ENCODE measurements at places on chromosomes 2 and 18. TPM values are rescaled to one million over a fixed set of nuclear protein-coding genes. Genes with fewer than 3 reads are reported as not detected.

GAREM2 gene
- total RNA-seq: 4.9 TPM

SERPINB10 gene
- not detected for total RNA-seq

ZNF521 gene
- 17.6 TPM for total RNA-seq

DNA sequence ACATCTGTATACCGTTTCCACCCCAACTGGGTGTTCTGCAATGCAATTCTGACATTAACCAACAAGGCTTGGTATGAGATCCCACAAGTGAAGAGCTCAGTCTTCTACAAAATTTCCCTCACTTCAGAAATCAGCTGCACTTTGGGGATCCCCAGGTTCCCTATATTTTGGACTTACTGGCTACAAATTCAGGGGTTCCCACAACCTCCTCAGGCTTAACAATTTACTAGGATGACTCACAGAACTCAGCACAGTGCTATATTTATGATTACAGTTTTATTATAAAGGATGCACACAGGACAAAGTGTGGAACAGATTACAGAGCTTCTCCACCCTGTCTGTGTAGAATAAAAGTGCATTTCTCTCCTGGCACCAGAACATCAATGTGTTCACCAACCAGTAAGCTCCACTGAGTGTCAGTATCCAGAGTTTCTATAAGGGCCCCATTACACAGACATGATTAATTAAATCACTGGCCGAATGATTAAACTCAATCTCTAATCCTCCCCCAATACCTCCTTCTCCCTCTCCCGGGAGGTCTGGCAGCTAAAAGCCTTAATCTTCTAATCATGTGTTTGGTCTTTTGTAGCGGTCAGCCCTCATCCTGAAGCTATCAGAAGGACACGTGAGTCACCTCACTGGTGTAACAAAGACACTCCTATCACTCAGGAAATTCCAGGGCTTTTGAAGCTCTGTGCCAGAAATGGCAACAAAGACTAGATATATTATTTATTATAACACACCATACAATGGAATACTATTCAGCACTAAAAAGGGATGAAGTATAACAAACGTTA is 84.6 kb downstream of the SLC66A3 start:
- peaks cover 9% of the 10 kb centered on the region for H3K36me3 ChIP-seq
- no peak for DNase-seq
- no peaks in the 10 kb centered on the region for H3K27me3 ChIP-seq
- no peak overlapping the region for H3K27ac ChIP-seq

DNA sequence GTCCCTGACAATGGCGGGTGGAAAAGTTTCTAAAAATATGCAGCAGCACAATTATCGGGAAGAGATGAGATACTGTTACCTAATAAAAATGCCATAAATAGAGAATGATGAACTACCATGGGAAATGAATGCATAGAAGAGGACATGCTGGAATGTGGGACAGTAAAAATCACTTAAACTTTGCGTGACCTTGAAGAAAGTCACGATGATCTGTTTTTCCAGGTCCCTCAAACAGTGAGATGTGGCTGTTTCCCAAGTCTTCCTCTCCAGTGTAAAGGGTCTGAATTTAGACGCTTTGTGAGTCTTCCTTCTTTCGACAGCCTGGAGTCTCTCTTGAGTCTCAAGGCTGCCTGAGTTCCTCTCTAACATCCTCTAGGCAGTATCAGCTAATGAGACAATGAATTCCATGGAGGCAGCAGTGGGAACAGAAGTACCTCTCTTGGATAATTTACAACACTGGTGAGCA is 1.4 kb downstream of the CLUL1 start:
- H3K27me3 ChIP-seq: no peaks in the 10 kb centered on the region
- no peak overlapping the region for H3K4me3 ChIP-seq

DNA sequence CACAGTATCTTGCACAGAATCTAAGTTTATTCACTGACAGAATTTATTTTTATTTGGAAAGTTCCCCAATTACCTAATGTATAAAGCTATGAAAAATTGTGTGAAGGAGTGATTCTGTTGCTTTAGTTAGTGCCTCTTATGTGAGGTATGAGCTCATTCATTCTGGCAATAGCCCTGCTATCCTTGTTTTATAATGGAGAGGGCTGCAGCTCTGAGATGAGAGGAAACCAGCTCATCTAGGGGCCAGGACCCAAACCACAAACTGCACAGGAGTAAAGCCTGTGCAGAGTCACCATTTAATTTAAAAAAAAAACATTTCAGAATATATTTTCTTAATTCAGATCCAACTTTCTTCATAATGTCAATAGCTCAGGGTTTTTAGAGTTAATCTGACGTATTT is 383.0 kb downstream of the TMEM182 start:
- H3K4me1 ChIP-seq: no peaks in the 10 kb centered on the region
- H3K27ac ChIP-seq: no peak overlapping the region
- H3K36me3 ChIP-seq: no peaks in the 10 kb centered on the region
- no peaks in the 10 kb centered on the region for H3K27me3 ChIP-seq

DNA sequence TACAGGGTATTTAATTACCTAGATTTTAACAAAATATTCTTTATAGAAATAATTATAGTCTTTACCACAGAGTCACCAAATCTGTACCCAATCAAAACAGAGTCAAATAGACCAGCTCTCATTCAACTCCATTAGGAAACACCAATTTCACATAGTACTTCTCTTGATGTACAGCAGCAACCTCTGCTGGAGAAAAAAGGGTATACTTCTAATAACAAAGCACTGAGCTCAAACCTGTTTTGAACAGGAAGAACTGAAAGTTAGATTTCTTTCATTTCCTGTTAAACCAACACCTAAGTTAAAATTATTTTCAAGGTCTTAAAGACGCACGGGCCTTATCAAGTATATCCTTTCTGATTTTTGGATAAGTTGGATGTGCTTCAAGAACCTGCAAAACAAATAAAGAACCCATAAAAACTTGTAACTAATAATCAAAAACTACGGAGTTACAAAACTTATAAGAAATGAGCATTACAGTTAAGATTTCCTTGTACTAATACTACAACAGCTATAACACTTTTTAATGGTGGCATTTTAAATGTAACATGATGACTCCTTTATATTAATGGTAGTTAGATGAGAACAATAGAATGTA is 79.0 kb downstream of the TTC21B start:
- no peak overlapping the region for H3K4me3 ChIP-seq
- no peaks in the 10 kb centered on the region for H3K27me3 ChIP-seq

- no peak overlapping the region for H3K4me3 ChIP-seq
- no peaks in the 10 kb centered on the region for H3K4me1 ChIP-seq
- no peak for DNase-seq
- H3K36me3 ChIP-seq: no peaks in the 10 kb centered on the region
Measured at GRCh38 chr2:15861898-15862297, 78.5 kb upstream of the MYCN start.

DNA sequence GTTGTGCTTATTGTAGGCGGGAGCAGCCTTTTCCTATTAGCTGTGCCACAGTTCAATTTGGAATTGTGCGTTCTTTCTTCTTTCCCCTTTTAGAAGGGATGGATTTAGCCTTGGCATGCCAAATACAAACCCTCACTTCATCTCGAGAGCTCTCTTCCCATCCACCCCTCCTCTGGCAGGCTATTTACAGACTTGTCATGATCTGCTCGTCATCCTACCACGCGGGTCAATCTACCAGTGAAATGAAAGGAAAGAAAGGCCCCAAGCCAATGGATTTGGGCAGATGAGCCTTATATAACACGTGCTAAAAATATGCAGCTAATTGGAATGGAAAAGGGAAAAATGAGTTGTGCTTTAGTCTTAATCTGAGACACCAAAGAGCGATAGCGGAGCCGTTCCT is 277.5 kb downstream of the PRKCE start:
- no peaks in the 10 kb centered on the region for H3K27me3 ChIP-seq
- H3K4me3 ChIP-seq: no peak overlapping the region
- no peak overlapping the region for H3K27ac ChIP-seq

- no peak for DNase-seq
- H3K36me3 ChIP-seq: no peaks in the 10 kb centered on the region
- no peaks in the 10 kb centered on the region for H3K27me3 ChIP-seq
- H3K4me3 ChIP-seq: no peak overlapping the region
Measured at GRCh38 chr2:109242654-109243331, 113.8 kb downstream of the SH3RF3 start.

Measured in SJCRH30 (cell line).